ENCODE measurements at places on chromosomes 11 and 22.

DNA sequence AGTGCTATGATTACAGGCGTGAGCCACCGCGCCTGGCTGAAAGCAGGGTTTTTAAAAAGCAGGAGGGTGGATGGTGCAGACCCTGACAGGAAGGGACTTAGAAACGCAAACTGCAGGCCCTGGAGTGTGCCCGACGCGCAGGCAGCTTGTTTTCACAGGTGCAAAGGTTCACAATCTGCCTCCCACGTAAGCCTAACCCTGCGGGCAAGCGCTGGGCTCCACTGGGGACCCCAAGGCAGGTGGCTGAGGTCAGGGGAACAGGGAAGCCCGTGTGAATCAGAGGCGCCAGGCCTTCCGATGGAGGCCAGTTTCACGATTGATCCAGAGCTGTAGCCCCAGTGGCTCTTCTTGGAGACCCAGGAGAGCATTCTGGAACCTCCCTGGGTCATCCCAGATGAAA lies 256.3 kb downstream of the BRD1 start:
- no peak for DNase-seq

GRCh38 chr11:11937433-11937832 lies 71.0 kb downstream of the DKK3 start:
- no peak for DNase-seq

- DNase-seq, result no peak
These were observed 102.8 kb downstream of the STIM1 start for GRCh38 chr11:3958281-3958680.

GRCh38 chr11:123357353-123357989 lies 72.6 kb upstream of the GRAMD1B start:
- DNase-seq, result no peak

GRCh38 chr22:39308614-39309363 lies 10.6 kb downstream of the RPL3 start:
- peak; percentile 64 for DNase-seq

- no peak for DNase-seq
These were observed 22.5 kb downstream of the PRRG4 start for GRCh38 chr11:32852207-32852606.

GRCh38 chr11:118691926-118692830 lies 12.7 kb upstream of the TREH start:
- no peak for DNase-seq

DNA sequence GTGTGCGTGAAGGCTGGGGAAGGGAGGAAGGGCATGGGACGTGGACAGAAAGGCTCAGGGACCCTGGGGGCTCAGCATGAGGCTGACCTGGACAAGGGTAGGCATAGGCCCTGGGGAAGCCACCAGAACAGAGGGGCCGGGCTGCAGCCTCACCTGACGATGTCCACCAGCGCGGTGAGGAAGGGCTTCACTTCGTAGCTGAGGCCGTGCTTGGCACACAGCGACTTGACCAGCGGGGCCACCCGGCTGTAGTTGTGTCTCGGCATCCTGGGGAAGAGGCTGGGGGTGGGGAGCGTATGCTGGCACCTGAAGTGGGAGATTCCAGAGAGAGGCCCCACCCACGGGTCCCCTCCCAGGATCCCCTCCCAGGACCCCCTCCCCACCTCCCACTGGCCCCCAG lies 15.6 kb downstream of the FADS3 start:
- DNase-seq, result no peak

- no peak for DNase-seq
These were observed 71.5 kb downstream of the LINC01488 start for GRCh38 chr11:69552951-69553350.

- no peak for DNase-seq
These were observed 33.3 kb downstream of the SYT13 start for GRCh38 chr11:45252877-45253276.

DNA sequence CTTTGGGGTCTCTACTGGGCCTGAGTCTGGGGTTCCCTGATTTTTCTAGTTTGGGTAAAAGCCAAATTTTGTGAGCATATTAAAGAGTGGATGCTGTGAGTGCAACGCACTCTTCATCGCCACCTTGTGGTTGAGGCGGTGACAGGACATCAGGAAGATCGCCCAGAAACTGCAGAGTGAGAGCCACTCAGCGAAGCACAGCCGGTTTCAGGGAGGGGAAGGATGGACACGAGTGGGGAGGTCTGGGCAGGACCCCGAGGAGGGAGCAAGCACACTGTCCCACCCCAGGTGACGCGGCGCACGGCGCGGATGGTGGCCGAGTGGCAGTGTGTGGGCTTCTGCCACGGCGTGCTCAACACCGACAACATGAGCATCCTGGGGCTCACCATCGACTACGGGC lies 9.1 kb downstream of the SELENOO start:
- peak; percentile 17 for DNase-seq

- no peak for DNase-seq
These were observed at the start of gene ANO1 for GRCh38 chr11:70078095-70078780. Gene ANO1 (plus strand): TSS chr11:70078317. CDS start chr11:70078607, 290 bp downstream.

DNA sequence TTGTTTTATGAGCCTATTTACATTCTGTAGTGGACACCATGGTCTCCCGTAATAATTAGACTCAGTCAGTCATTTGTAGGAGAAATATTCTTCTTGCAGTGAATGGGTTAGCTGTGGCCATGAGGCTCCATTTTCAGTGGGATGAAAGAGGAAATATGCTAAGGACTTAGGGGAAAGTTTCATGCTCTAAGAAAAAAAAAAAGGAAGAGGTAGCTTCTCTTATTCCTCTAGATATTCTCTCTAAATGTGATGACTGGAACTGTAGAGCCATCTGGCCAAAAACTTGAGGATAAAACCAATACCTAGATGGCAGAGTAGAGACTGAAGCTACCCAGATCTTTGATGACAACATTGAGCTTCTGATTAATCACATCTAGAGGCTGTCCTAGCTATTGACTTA lies 75.8 kb upstream of the SESN3 start:
- no peak for DNase-seq

Data from SW 1271 (cell line).